A549 treated with Hydrocortisone at 1 μM for 4 hours (cell line): ENCODE measurements at places on chromosomes 7 and 10. TPM values are rescaled to one million over a fixed set of nuclear protein-coding genes. Genes with fewer than 3 reads are reported as not detected.

The ZCCHC24 gene
- total RNA-seq, result 2.6 to 4.0 TPM (median 3.6 TPM) in 5 replicates

The SPDYE5 gene
- not detected in 5 replicates for total RNA-seq

The ERVW-1 gene
- not detected in 5 replicates for total RNA-seq

The TRA2A gene
- 69.0 to 87.1 TPM (median 76.7 TPM) in 5 replicates for total RNA-seq

The TMEM229A gene
- not detected in 5 replicates for total RNA-seq

The SPAM1 gene
- total RNA-seq, result not detected in 5 replicates
